ENCODE measurements at places on chromosomes 16 and 17. TPM values are rescaled to one million over a fixed set of nuclear protein-coding genes. Genes with fewer than 3 reads are reported as not detected.

PKMYT1 gene
- 16.8 TPM for total RNA-seq

NT5M gene
- 2.2 TPM for total RNA-seq

FBXW10 gene
- total RNA-seq = 0.12 TPM

PDPK1 gene
- 23.1 TPM for total RNA-seq

ZFPM1 gene
- total RNA-seq = 0.55 TPM

JPH3 gene
- total RNA-seq = not detected

CACNA1G gene
- 0.12 TPM for total RNA-seq

HS3ST3A1 gene
- total RNA-seq = 47.7 TPM

SLC52A1 gene
- total RNA-seq = 0.37 TPM

ZNF768 gene
- total RNA-seq = 20.3 TPM

TEX14 gene
- 0.11 TPM for total RNA-seq

CNTROB gene
- total RNA-seq = 27.2 TPM

ZNF469 gene
- total RNA-seq = 1.4 TPM

TP53TG3C gene
- total RNA-seq = not detected

DNAI2 gene
- total RNA-seq = not detected

NKD1 gene
- under 0.01 TPM for total RNA-seq

PYDC1 gene
- not detected for total RNA-seq

MYO18A gene
- 90.3 TPM for total RNA-seq

CEP295NL gene
- total RNA-seq = 5.6 TPM

CCDC102A gene
- total RNA-seq = 27.4 TPM

KRTAP9-1 gene
- total RNA-seq = not detected

ABCC11 gene
- total RNA-seq = 0.11 TPM

CHRNE gene
- total RNA-seq = 0.62 TPM

MMP15 gene
- total RNA-seq = 4.2 TPM
